ENCODE measurements at places on chromosomes 6 and 20.

DNA sequence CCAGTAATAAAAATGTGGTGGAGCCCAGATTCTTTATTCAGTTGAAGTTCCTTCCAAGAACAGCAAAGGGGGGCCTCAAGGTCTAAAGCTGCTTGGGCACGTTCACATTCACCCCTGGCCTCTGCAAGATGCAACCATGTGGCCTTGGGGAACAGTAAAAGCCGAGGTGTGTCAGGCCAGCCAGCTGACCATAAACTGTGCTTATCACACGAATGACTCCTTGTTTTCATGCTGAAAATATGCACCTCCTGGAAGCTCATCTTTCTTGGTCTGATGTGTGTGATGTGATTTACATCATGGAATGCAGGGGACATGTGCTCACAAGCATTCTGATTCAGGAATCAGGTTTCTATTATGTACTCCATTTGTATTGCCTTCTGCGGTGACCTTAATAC lies 211.6 kb upstream of the MARCKS start:
- DNase-seq, result no peak

GRCh38 chr6:142409794-142410193 lies 108.0 kb downstream of the ADGRG6 start:
- DNase-seq, result no peak

GRCh38 chr20:35636095-35636494 lies 20.5 kb downstream of the SPAG4 start:
- no peak for DNase-seq

DNA sequence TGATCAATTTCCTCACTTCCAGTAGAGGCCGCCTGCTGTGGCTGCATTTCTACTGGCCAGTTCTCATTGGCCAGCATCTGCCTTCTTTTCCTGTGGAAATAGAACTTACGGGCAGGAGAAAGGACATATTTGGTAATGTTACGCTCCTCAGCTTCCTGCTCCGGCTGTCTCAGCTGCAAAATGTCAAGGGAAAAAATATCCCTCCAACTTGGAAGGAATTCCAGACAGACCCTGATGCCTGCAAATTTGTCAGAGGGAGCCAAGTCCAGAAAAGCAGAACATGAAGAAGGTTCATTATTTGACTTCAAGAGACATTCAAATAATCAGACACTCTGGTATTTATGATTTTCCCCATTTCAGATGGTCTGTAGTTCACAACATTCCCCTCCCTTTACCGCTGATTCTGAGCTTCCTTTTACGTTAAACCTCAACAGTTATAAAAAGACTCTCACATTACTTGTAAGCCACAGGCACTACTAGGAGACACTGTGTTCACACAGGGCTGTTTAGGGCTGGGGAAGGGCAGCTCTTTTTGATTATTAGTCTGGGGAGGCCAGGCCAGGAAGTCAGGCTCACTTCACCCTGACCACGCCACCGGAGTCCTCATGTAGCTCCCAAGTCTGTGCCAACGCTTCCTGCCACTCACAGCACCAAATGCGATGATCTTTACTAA lies 179.6 kb upstream of the CCN2 start:
- DNase-seq, result no peak

DNA sequence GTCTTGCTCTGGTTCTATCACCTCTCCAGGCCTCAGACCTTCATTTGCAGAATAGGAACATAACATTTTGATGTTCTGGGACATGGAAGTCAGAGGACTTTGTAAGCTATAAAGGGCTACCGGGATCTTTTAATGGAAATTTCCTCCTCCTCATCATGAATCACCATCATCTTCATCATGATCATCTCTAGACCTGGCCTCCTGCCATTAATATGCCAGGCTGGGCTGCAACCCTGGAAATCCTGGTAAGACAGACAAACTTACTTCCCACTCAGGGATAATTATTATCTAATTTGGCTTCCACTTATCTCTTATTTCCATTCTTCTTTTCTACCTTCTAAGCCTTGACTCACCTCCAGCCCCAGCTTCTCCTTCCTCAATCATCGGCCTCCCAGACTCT lies 41.0 kb upstream of the MRPS18A start:
- DNase-seq, result no peak

- DNase-seq, result no peak
These were observed 358.4 kb upstream of the RGS17 start for GRCh38 chr6:153489479-153489878.

DNA sequence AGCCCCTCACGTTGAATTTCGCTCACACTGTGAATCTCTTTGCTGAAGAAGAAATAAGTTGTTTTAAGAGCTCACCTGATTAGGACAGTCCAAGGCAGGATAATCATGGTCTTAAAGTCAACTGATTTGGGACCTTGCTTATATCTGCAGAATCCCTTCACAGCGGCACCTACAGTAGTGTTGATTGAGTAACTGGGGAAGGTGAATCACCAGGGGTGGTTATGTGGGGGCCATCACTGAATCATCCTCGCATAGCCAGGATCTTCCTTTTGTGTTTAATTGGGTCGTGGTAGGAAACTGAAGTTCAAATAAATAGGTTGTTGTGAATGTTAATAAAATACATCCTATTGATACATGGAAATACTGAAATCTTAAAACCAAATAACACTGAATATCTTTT lies 20.2 kb upstream of the MICA start:
- DNase-seq, result no peak

DNA sequence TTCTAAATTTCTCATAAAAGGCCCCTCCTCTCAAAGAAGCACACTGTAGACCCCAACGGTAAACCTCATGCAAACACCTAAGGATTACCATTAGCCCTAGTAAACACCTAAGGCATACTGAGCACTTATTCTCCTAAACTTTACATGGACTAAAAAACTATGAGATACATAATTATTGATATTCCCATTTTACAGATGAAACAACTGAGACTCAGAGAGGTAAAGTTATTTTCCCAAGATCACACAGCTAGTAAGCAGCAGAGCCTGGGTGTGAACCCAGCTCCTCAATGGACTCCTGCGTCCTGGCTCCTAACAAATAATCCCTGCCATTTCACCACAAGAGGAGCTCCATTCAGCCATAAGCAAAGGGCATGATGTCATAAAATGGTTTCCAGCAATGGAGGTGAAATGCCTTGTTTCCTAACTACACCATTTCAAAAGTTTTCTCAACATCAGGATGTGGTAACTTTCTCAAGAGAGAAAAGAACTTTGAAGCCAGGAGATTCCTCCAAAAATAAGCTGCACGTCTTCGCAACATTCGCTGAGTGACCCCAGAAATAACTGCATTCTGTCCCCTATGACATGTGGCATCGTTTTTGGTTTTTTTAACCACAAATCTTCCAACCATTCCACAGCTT lies 4.1 kb downstream of the ATP9A start:
- no peak for DNase-seq

- DNase-seq, result no peak
These were observed 67.4 kb upstream of the ARHGAP18 start for GRCh38 chr6:129777371-129777770.

- DNase-seq, result no peak
These were observed 14.7 kb upstream of the RAB22A start for GRCh38 chr20:58294497-58295455.

DNA sequence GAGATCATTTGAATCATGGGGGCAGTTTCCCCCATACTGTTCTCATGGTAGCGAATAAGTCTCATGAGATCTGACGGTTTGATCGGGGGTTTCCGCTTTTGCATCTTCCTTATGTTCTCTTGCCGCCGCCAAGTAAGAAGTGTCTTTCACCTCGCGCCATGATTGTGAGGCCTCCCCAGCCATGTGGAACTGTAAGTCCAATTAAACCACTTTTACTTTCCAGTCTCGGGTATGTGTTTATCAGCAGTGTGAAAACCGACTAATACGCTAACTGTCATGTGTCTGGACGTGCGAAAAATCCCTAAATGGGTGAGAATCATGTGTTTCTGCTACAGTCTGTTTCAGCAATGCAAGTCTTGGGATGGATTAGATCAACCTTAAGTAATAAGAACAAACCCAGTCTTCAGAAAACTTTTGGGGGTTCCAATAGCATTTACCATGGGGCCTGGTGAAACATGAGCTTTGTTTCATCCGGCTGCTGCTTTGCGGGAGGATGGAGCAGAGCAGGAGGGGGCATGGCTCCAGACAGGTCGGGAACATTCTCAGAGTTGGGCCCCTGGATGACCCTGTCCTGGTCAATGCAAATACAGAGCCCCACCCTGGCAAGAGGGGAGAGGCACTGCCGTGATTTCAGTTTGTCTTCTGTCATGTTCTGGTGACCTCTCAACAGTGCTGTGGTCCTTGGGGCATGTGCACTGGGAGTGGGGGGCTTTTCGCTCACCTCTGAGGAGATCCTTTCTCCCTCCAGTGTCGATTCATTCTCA lies 41.5 kb downstream of the CTCFL start:
- no peak for DNase-seq

DNA sequence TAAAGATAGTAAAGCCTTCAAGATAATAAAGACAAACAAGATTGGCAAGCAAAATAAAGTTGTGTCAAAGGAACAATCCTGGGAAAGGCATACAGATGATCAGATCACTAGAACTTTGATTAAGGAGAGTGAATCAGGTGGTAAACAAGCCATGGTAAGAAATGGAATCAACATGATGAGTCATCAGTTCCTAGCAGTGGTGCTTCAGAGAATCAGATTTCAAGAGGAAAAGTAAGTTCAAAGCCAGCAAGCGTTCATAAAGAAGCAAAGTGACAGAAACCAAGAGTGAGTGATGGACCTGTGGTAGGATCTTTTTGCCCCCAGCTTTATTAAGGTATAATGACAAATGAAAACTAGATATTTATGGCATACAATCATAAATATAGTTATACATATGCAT lies 340.4 kb downstream of the TPBG start:
- DNase-seq, result no peak

GRCh38 chr6:143677891-143678791 lies at the start of gene PHACTR2:
Gene PHACTR2 (plus strand): TSS chr6:143677965. CDS start chr6:143678164, 199 bp downstream.
- DNase-seq, result peak; percentile 58

- DNase-seq, result no peak
These were observed 241.4 kb downstream of the IBTK start for GRCh38 chr6:82006027-82006738.

DNA sequence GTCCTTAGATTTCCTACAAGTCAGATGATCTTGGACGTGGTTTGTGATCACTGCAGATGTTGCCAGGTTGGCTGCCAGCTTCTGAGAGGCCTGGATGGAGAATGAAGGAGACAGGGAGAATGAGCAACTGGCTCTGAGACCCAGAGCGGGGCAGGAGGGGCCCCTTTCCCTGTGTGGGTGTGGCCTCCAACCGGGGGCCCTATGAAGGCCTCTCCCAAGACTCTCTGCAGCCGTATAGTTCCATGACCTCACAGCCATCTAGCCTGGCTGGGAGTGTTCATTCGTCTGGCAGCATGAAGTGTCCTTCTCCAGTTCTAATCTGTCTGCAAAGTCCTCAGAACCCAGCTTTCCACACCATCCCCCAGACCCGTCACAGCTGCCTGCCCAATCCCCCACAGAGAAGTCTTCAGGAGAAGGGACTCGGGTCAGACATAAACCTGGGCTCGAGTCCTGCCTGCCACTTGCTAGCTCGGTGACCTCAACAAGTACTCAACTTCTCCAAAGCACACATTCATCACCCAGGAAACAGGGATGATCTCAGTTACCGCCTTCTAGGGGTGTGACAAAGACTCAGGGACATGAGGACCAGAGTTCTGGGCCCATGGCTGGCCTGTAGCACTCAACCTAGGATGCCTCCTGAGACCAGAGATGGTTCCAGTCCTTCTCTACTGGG lies 122.6 kb downstream of the EDN3 start:
- DNase-seq, result no peak

- DNase-seq, result peak; percentile 48
These were observed at the start of gene TIAM2 for GRCh38 chr6:154995254-154996015. Gene TIAM2 (plus strand): TSS chr6:154995315. CDS start chr6:155129224, 133,909 bp downstream.

GRCh38 chr6:32073613-32074012 lies 35.4 kb downstream of the CYP21A2 start:
- DNase-seq, result no peak

DNA sequence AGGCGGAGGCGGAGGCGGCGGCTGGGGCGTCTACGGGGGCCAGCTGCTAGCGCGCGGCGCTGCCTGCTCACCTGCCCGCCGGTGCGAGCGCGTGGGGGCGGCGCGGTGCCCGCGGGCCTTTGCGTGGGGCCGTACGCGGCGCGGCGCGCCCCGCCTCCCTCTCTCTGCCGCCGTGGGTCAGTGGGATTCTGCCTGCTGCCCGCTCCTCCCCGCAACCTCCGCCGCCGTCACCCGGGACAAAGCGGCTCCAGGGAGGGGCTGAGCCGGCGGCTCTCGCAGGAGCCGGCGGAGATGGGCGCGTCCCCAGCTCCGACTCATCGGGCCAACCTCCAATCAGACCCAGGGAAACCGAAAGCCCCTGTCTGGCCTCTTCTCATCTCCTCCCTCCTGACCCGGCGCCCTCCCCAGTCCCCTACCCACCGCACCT lies at the start of gene RCAN2:
Gene RCAN2, minus strand, starts transcription at position 249 of the 427 bp plus-strand sequence.
- peak; percentile 39 for DNase-seq

GRCh38 chr20:25297141-25297905 lies 49.4 kb downstream of the PYGB start:
- no peak for DNase-seq

GRCh38 chr20:1871807-1872458 lies 23.3 kb upstream of the SIRPA start:
- peak; percentile 42 for DNase-seq

DNA sequence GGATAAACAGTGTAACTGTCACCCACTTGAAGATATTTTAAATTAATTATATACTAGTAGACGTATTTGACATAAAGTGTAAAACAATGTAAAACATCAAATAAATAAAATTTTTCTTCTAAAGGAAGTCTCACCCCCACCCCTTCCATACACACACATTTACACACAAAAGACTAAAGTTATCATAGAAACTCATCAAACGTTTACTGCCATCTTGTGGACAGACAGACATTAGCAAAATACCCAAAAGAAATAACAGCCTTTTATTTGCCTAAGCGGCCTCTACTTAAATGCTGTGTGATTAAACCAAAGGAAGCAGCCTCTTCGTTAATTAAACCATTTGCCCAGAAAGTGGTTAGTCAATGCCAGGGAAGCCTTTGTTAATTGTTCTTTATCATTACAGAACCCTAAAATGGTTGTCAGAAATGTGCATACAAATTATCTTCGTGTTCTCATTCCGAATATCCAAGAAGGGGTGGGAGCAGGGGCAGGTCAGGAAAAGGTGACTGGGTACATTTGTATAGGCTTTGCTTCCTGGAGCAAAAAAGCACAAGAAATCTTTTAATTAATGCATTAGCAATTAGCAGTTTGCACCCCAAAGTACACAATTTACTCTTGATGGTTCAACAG lies 176.2 kb upstream of the SASH1 start:
- no peak for DNase-seq

GRCh38 chr6:80145509-80145908 lies 39.0 kb downstream of the BCKDHB start:
- DNase-seq, result no peak

DNA sequence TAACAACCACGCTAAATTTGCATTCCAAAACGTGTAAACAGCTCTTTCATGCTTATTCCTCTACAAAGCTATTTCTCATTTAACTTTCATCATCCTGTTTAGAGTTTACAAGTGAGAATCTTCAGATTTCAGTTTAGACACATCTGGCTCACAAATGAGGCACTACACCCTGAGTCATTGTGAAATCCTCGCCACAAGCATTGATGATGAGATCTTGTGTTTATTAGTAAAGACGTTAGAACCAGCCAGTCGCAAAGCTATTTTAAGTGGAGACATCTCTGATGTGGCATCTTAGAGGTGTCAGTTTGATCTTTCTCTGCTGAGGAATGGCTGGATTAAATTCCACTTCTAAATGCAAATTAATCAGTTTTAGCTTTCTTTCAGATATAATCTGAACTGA lies 8.3 kb upstream of the ISM1 start:
- no peak for DNase-seq

- no peak for DNase-seq
These were observed 664 bp upstream of the TPBG start for GRCh38 chr6:82362878-82363427.
